ENCODE measurements at places on chromosomes 1 and 21.

- DNase-seq = no peak
Observed at GRCh38 chr1:119504831-119505230, 2.2 kb upstream of the HSD3B1 start.

DNA sequence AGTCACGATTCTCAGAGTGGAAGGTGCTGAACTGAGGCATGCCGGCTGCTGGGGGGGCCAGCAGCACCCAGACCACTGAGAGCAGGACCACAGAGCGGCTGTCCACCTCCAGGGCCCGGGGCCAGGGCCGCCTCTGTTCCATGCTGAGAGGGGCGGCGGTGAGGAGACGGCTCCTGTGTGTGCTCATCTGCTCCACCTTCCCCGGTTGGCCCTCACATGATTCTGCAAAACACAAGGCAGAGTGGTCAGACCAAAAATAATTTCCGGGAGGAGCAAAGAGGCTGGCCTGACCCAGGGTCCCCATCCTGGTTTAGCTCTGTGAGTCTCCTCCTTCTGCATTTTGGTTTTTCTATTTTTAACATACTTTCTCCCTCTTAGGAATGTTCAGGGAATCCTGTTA, 26.4 kb downstream of the PLXNA2 start:
- no peak for DNase-seq

DNA sequence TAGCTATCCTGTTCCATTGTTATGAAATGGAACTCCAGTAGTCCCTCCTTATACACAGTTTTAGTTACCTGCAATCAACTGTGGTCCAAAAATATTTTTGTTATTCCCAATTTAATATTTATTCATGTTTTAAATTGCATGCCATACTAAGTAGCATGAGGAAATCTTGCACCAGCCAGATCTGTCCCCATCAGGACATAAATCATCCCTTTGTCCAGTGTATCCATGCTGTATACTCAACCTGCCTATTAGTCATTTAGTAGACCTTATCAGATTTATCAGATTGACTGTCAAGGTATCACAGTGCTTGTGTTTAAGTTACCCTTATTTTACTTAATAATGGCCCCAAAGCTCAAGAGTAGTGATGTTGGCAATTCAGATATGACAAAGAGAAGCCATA, 207.9 kb upstream of the DMRTA2 start:
- no peak for DNase-seq

GRCh38 chr1:84972377-84972987, 24.4 kb downstream of the MCOLN2 start:
- no peak for DNase-seq

GRCh38 chr1:172322219-172323061, 98.0 kb upstream of the C1orf105 start:
- DNase-seq = no peak

GRCh38 chr1:236297161-236297560, 15.4 kb upstream of the ERO1B start:
- no peak for DNase-seq

GRCh38 chr1:161198194-161198896, 509 bp downstream of the ADAMTS4 start:
- DNase-seq = no peak

DNA sequence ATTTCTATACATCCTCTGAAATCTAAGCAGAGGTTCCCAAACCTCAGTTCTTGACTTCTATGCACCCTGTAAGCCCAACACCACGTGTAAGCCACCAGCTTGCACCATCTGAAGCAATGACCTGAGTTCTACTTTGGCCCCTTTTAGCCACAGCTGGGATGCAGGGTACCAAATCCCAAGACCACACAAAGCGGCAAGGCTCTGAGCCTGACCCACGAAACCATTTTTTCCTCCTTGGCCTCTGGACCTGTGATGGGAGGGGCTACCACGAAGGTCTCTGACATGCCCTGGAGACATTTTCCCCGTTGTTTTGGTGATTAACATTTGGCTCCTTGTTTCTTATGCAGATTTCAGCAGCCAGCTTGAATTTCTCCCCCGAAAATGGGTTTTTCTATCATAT, 38.8 kb downstream of the STXBP3 start:
- no peak for DNase-seq

DNA sequence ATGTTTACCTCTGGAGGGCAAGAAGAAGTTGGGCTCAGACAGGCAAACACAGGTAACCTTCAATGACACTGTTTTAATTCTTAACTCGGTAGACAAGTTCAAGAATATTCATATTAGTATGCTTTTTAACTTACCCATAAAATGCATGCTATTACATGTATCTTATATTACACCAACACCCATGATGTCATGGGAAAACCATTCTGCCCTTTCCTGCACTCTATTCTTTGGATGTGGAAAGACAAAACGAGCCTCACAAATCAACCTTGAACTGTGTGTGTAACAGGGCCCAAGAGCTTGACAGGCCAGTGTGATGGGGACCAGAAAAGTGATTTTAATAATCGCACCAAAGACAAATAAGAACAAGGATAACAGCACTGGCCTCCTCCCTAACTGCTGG, 22.6 kb upstream of the RAP1GAP start:
- no peak for DNase-seq

GRCh38 chr1:81689531-81689941, 111.2 kb upstream of the ADGRL2 start:
- no peak for DNase-seq

GRCh38 chr1:235074523-235075047, 54.1 kb downstream of the TOMM20 start:
- no peak for DNase-seq

DNA sequence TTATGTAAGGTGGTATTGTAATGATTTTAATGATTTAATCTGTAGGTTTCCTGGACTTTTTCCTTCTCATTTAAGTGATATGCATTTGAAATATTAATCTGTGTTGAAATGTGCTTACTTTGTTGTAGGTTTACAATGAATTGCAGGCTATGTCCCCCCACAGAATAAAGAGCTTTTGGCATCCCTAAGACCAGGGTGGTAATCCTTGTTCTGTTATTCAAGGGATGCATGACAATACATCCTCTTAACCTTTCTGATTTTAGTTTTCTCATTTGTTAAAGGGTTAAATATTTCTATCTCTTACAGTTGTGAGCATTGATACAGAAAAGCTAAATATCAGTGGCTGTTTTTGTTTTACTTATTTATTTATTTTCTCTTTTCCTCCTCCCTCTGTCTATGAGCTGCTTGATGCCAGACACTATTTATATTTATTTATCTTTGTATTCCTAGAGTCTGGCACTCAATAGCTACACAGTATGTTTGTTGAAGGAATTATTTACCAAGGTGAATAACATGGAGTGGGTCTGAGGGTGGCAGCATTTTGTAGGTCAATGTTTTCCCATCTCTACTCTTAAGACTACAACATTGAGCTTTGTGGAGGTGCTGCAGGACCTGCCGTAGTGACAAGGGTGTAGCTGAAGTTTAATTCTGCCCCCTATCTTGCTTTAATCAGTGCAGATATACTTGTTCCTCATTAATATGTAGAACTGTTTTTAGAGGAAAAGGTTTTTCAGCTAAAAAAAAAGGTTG, 19.9 kb upstream of the ADGRL2 start:
- DNase-seq = no peak

GRCh38 chr1:164662462-164662861, 103.5 kb downstream of the PBX1 start:
- DNase-seq = no peak

DNA sequence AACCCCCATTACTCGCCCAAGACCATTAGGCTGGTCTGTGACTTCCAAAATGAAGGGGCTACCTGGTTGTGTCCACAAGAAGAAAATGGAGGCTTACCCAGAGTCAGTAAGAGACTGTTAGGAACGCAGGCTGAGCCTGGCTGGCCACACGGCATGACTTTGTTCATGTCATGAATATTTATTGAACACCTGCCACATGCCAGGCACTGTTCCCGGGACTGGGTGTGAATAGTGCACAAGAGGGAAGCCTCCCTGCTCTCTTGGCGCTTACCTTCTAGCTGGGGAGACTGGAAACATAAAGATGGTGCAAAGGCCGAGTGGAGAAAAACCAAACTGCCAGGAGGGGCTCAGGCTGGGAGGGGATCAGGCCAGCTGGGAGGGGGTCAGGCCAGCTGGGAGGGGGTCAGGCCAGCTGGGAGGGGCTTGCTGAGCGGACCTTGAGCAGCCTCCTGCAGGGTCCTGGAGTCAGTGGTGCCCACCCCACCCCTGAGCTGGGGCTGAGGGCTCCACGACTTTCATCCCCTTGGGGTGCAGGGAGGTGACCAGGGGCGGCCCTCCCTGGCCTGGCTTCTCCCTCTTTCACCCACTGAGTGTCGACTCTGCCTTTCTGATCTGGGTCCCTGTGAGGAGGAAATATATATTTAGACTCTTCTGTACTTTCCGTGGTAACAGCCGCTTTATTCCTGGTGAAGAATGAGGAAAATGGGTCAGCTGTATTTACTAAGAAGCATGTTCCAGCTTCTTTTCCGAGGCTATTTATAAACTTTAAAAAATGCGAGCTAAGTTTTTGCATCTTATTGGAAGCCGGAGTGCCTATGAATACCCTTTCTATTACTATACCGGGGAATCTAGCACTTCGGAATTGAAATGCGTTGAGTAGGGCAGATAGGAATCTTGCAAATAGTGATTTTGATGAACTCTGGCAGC, 139.0 kb downstream of the CAMTA1 start:
- DNase-seq = no peak

DNA sequence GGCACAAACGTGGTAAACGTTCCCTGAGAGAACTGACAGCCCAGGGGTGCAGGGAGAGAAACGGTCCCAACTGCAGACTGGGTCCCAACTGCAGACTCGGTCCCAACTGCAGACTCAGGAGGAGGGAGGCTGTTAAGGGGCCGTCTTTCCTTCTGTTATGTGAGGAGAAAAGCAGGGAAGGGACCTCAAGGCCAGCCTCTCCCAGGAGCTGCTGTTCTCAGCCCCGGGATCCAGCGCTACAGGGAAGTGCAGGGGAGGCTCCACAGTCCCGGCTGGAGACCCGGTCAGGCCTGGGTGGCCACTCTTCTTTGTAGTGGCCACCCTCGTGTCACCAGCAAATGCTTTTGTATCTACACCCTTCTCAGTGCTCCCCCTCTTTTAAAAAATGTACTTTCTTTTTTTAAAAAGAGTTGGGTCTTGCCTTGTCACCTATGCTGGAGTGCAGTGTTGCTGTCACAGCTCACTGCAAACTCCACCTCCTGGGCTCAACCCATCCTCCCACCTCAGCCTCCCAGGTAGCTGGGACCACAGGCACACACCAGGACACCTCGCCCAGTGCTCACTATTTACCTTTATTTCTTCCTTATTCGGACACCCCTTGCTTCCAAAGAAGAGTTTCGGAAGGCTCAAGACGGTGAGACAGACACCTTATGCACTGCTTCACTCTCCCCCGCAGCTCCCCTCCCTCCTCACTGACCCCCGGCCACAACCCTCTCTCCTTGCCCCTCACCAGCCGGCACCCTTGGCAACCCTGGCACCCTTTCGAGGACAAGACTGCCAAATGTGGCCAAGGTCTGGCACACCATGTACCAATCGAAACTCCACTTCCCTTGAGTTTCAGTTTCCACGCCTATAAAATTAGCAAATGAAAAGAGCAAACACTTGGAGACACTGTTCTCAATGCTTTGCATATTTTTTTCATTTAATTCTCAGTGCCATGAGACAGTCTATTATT, 21.8 kb downstream of the CAPN2 start:
- no peak for DNase-seq

GRCh38 chr1:206734499-206735142, 36.0 kb upstream of the IL19 start:
- DNase-seq = peak; percentile 76

GRCh38 chr1:147892731-147893214, 9.8 kb upstream of the GJA8 start:
- DNase-seq = no peak

GRCh38 chr1:17926906-17927305, 171.8 kb downstream of the ACTL8 start:
- no peak for DNase-seq

- DNase-seq = no peak
Observed at GRCh38 chr1:167387251-167387910, 130.9 kb downstream of the CD247 start.

GRCh38 chr1:215055281-215055935, 27.1 kb upstream of the KCNK2 start:
- no peak for DNase-seq

DNA sequence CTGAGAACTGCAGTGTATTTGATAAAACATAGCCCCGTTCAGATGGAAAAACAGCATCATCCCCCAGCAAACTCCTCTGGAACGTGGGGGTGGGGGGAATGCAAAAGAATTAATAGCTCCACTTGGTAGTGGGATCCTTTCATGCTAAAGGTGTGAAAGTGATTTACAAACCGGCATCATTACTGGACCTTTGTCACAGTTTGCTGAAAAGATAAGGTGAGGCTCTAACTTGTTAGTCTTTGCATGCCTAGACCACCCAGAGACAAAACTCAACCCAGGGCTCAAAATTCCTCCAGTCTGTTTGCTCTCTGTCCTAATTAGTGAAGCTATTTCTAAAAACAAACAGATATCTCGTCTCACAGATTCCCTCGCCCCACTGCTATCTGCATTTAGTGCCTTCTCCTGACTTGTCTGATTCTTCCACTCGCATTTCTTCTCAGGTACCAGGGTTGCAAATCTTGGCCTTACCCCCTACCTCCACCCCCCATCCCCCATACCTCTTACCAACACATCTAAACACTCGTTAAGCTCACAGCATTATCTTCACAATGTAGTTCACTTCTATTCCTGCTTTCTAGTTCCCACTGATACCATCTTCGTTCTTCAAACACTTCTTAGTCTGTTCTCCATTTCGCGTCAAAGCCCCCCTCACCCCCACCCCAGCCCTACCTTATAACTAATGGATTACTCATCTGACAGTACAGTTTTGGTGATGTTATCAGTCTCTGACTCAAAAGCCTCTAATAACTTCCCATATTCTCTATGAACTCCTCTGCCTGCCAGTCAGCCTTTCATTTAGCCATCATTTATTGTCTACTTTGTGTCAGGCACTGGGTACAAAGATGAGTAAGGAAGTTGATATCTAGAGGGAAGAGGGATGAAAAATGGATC, 11.8 kb downstream of the IER5 start:
- no peak for DNase-seq

DNA sequence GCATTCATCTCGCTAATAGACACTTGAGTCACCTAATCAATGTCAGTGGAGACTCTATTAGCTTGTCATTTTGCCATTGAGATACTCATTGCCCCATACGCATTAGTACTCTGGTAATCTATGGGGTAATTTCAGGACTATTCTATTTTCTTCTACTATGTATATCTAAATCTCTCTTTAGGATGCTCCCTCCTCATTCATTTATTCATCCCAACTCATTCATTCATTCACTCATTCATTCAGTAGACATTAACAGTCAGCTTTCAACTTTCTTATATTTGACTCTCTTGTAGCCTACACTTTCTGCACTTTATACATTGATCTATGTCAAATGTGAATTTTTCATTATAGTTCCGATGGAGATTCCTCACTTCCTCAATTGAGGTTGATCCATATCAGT, 170.9 kb downstream of the ASTN1 start:
- no peak for DNase-seq

- no peak for DNase-seq
Observed at GRCh38 chr1:30108186-30108585, 615.2 kb downstream of the MATN1 start.
